ENCODE measurements at places on chromosomes 4 and X. TPM values are rescaled to one million over a fixed set of nuclear protein-coding genes. Genes with fewer than 3 reads are reported as not detected.

- DNase-seq = no peak
Measured at GRCh38 chrX:76029385-76029784, 143.5 kb upstream of the PBDC1 start.

DNA sequence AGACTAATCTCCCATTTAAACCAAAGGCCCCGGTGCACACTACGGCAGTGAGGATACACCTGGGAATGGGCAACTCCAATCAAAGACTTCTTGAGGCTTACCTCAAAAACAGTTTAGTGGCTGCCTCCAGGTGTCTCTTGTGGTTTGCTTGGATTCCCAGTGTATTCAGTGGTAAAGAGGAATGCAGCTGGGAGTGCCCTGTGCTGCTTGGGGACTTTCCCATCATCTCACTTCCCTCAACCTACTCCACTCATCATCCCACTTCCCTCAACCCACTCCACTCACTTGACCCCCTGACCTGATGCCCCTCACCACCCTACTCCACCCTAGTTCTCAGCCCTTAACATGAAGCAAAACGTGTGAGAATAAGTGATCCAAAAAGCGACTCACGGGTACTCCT is 177.3 kb upstream of the ETNPPL start:
- no peak for DNase-seq

DNA sequence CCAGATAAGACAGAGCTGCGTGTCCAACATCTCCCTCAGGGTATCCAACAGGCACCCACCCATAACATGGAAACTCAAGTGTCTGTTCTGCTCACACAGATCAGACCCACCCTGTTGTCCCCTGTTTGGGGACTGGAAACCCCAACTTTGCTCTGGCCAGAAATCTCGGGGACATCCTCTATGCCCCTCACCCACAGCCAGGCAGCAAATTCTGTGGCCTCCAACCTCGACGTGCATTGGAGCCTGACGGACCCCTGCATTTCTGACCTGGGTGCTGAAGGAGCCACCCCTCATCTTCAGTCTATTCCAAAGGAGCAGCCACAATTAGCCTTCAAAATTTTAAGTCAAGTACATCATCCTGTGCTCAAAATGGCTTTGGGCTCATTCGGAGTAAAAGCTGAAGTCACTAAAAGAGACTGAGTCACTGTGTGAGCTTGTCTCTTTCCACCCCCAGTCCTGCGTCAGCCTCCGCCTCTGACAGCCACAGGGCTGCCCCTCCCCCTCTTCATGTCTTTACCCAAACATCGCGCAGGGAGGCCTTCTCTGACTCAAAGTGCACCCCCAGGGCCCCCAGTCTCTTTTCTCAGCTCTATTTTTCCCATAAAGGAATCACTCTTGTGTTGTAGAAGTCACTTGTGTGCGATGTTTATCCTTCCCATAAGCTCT is 24.4 kb upstream of the PDE6B start:
- DNase-seq = no peak

- no peak for DNase-seq
Measured at GRCh38 chr4:23889391-23889790, 456 bp downstream of the PPARGC1A start.

GRCh38 chr4:119872371-119873016 is 194.2 kb downstream of the MAD2L1 start:
- no peak for DNase-seq

DNA sequence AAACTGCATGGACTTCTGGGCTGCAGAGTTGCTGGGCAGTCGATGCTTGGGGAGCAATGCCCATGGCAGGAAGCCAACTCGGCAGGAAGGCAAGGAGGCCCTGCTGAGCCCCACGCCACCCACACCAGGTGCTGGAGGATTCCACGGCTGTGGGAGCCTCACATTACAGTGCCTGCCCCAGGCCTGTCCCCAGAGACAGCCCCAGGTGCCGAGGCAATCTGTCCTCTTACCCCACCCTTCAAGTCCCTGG is 53.9 kb downstream of the HMX1 start:
- DNase-seq = peak; percentile 36

GRCh38 chrX:13470685-13470977 is 98.8 kb upstream of the EGFL6 start:
- DNase-seq = no peak

DNA sequence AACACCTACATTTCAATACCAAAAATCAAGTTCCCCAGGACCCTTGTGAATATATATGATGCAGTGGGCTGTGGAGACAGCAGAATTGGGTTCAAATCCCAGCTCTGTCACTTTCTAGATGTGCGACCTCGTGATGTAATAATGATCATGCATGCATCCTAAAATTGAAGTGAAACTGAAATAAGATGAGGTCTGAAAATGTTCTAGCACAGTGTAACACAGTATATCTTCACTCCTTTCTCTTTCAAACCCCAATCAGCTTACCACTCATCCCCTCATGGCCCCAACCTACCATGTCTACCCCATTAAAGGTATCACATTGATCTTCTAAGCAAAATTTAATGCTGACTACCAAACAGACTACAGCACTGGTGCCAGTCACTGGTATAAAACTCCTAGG is 69.9 kb upstream of the BRS3 start:
- no peak for DNase-seq

DNA sequence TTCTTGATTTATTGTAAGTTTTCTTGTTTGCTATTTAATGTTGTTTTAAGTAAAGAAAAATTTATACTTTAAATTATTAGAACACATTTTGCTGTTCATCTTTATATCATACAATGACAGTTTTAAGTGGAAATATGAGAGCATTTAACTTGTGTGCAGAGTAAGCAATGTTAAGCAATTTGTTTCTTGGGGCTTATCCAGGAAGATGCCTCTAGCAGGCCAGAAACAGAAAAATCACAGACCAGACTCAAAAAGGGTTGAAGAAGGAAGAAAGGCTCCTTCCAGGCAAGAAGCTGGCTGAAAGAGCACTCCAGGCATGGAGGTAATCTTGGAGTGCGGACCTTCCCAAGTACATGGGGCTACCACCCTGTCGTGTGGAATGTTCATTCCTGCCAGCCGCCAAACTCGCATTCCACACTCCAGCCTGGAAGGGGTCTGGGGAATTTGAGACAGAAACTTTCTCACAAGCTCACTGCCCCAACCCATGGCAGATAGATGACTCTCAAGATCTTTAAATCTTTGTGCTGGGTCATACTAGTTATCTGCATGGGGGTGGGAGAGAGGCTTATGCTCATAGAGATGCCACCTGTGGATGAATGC is 1521.3 kb upstream of the AGA start:
- DNase-seq = no peak

DNA sequence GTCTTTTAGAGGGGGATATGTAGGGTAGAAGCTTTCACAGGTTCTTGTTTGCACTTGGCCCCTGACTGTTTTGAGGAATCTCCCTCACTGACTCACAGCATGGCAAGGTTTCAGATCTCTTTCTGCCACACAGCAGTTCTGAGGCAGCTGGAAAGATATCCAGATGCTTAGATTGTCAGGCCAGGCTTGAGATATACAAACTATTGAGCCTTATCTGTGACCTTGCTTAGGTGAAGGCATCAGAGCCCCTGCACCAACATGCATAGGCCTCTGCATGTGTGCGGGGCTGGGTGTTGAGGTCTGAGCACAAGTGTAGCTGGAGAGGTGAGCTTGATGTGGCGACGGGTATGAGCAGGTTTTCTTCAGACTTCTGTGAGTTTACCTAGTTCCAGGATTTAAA is 80.9 kb upstream of the MSANTD1 start:
- DNase-seq = peak; percentile 10

GRCh38 chrX:1387141-1387776 is 4.7 kb downstream of the SLC25A6 start:
- peak; percentile 19 for DNase-seq

DNA sequence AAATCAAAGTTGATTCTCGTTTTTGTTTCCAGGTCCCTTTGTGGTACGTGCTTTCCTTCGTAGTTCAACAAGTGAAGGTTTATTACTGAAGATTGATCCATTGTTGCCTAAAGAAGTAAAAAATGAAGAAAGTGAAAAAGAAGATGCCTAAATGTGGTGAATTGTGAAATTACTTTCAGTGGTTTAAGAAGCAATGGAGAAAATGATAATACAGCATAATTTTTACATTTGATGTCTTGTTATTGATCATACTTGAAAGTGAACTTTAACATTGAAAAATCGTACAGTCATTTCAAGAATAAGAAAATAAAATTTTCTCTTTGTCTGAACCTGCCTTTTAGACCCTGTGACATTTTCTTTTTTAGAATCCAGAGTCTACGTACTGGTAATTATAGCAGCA is 89.8 kb downstream of the MRPL1 start:
- DNase-seq = no peak

GRCh38 chr4:168907119-168907698 is 102.8 kb downstream of the CBR4 start:
- no peak for DNase-seq

DNA sequence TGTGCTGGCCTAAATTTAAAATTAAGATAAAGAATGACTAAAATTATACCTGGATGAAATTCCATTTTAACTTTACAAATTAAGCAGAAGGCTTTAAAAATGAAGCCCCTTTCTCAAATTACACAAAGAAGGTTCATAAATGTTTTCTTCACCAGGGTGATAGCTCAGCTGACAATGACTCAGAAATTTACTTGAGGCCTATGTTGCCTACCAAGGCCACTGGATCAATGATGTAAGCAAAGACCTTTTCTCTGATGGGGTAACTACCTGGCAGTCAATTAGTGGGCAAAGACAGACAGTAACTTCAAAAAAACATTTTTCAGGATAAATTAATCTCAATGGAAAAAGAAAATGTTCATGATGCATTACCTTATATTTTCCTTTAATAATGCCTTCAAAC is 23.9 kb upstream of the GPR34 start:
- no peak for DNase-seq

GRCh38 chr4:137083571-137084135 is 448.6 kb downstream of the PCDH18 start:
- no peak for DNase-seq

GRCh38 chr4:2094545-2094944 is 35.4 kb downstream of the NAT8L start:
- DNase-seq = no peak

GRCh38 chr4:7999695-8000094 is 60.0 kb upstream of the AFAP1 start:
- no peak for DNase-seq

GRCh38 chr4:73676861-73677323 is 56.7 kb upstream of the RASSF6 start:
- DNase-seq = no peak

DNA sequence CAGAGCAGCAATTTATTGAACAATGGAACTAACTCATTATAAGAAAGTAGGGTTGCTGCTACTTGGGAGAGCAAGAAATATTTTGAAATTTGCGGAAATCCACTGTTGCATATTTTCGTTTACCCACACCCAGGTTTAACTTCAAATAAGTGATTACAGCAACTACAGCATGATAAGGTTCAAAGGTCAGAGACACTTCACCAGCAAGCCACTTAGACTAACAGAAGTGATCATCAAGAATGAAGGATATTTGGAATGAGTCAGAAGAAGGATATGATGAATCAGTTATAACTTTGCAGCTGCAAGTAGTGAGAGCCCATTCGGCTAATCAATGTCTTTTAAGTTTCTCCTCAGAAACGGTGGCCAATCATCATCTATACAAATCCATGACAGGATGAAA is 199.3 kb downstream of the TMA16 start:
- DNase-seq = no peak

GRCh38 chr4:48038666-48039065 is 22.1 kb downstream of the NIPAL1 start:
- no peak for DNase-seq

DNA sequence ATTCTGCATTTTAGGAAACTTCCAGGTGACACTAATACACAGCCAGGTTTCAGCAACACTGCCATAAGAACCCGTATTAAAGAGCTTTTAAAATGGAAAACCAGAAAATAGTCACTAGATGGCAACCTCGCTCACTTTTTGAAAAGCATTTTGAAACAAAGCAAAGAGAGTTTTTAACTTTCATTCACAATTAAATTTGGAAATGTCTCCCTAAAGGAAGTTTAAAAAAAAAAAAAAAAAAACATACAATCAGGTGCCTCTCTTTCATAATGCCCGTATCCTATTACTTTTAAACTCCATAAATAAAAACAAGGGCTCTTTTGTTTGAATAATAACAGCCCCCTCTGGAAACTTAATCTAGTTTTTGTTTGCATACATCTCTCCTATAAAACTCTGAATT is 20.3 kb downstream of the MEPE start:
- DNase-seq = peak; percentile 44

GRCh38 chr4:18923496-18924161 is 902.1 kb upstream of the LCORL start:
- DNase-seq = no peak

- DNase-seq = no peak
Measured at GRCh38 chr4:123770884-123771283, 374.3 kb downstream of the SPRY1 start.

- no peak for DNase-seq
Measured at GRCh38 chr4:150131581-150132228, 53.5 kb downstream of the DCLK2 start.

- no peak for DNase-seq
Measured at GRCh38 chr4:139645458-139645857, 20.2 kb upstream of the MGST2 start.

- no peak for DNase-seq
Measured at GRCh38 chr4:143240939-143241679, 56.4 kb downstream of the USP38 start.

GRCh38 chr4:75634951-75635350 is 4.6 kb upstream of the CDKL2 start:
- no peak for DNase-seq

- DNase-seq = no peak
Measured at GRCh38 chrX:13007519-13008188, 32.7 kb downstream of the TMSB4X start.

GRCh38 chr4:72761368-72762038 is 192.5 kb upstream of the ADAMTS3 start:
- DNase-seq = no peak

DNA sequence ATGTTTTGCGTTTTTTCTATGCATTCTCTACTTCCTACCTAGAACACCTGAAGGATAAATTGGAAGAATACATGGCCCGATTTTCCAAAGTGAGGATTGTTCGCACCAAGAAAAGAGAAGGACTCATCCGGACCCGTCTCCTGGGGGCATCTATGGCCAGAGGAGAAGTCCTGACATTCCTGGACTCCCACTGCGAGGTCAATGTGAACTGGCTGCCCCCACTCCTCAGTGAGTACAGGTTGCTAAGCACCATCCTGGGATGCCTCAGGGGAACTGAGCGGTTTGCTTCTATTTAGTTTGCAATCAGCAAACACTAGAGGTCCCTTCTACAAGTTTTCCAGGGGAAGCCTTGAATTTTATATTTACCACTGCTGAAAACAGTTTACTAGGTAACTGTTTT is 359.3 kb upstream of the GALNT7 start:
- no peak for DNase-seq

Gene TMEM144
- polyA plus RNA-seq = not detected

Gene CLDN2
- polyA plus RNA-seq = 0.36 TPM

Gene GPR143
- polyA plus RNA-seq = not detected

Gene CT45A5
- not detected for polyA plus RNA-seq

Gene ZNF732
- polyA plus RNA-seq = 0.05 TPM

Gene ADH1C
- polyA plus RNA-seq = not detected

Gene ERAS
- polyA plus RNA-seq = 0.06 TPM

Gene ARL9
- not detected for polyA plus RNA-seq

Gene RPGR
- polyA plus RNA-seq = 1.2 TPM

Gene FSTL5
- 0.10 TPM for polyA plus RNA-seq

Gene ITIH6
- not detected for polyA plus RNA-seq

Gene PGAM4
- polyA plus RNA-seq = not detected

Gene PCDH11X
- not detected for polyA plus RNA-seq

Gene MGAT4D
- not detected for polyA plus RNA-seq

Gene PRR32
- not detected for polyA plus RNA-seq

Gene TRIM2
- polyA plus RNA-seq = 16.4 TPM

Gene GAGE12F
- not detected for polyA plus RNA-seq

Gene EDNRA
- polyA plus RNA-seq = 2.0 TPM

Gene SMIM31
- polyA plus RNA-seq = not detected

Gene COX7B2
- not detected for polyA plus RNA-seq
